ENCODE measurements at places on chromosomes 1 and 21. TPM values are rescaled to one million over a fixed set of nuclear protein-coding genes. Genes with fewer than 3 reads are reported as not detected.
A peak's percentile ranks its signal among the peaks of the same experiment; 100 is the strongest.

- no peak for DNase-seq
Observed at GRCh38 chr1:39525366-39526165, 34.1 kb downstream of the BMP8A start.

GRCh38 chr1:119380983-119381662 lies 12.5 kb downstream of the HAO2 start:
- no peak for DNase-seq

DNA sequence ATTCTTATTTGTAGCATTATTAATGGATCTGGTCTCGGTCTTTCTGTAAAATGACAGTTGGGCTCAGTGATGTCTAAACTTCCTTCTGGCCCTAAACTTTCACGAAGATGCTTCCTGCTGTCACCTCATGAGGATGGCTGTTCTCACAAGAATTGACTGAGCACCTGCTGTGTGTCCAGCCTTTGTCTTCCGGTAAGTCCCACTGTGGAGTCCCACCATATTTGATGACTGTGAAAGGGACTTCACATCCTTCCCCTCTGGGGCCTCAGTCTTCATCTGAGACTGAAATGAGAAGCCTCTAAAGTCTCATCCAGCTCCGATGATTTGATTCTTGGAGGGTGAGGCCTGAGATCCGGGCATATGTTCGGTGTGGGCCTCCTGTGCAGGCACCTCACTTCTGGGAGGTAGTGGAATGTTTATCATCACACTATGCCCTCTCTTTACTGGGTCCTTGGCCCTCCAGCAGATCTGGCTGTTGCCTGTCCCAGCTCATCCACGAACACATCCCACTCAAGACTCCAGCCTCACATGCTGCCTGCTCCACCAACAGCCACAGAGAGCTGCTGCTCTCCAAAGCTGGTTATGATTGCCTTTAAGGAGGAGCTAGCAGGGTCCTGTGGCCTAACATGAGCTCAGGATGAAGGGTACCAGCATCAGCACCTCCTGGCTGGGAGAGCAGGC lies 95.8 kb downstream of the KCNN3 start:
- DNase-seq, result no peak

DNA sequence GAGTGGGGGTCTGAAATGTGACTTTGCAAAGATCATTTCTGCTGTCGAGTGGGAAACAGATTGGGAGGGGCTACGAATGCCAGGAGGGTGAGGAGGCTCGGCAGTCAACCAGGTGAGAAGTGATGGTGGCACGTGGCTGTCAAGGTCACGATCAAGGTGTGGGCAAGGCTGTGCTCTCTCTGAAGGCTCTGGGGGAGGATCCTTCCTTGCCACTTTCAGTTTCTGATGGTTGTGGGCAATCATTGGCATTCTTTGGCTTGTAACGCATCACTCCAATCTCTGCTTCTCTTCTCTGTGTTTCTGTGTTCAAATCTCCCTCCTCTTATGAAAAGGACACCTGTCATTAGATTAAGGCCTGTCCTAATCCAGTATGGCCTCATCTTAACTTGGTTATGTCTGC lies 6.1 kb upstream of the SPSB1 start:
- DNase-seq, result no peak

GRCh38 chr1:164699815-164700491 lies 141.0 kb downstream of the PBX1 start:
- no peak for DNase-seq

GRCh38 chr1:6582370-6582769 lies 2.6 kb downstream of the ZBTB48 start:
- DNase-seq, result no peak

GRCh38 chr1:235650341-235651169 lies 971 bp upstream of the GNG4 start:
- peak; percentile 17 for DNase-seq

- no peak for DNase-seq
Observed at GRCh38 chr1:203388683-203389082, 37.8 kb upstream of the FMOD start.

- no peak for DNase-seq
Observed at GRCh38 chr1:38041936-38042834, 4.4 kb downstream of the POU3F1 start.

- no peak for DNase-seq
Observed at GRCh38 chr1:239184561-239185244, 201.7 kb upstream of the CHRM3 start.

DNA sequence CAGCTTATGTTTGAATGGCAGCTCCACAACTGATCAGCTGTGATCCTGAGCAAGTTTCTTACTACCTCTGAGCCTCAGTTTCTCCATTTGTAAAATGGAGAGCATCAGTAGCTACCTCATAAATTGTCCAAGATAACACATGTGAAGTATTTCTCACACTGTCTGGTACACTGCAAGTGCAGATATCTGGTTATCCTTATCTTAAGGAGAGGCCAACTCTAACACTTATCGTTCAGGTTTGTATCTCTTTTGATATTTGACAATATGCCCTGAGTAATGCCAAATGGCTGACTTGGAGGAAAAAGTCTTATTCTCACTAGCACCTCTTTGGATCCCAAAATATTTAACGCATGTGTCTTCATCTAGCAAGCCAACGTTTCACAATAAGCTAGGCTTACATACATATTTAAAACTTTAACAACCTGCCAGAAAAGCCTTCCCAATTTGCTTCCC lies 2.7 kb downstream of the CSRP1 start:
- no peak for DNase-seq

- DNase-seq, result peak; percentile 69
Observed at GRCh38 chr21:26169061-26169610, 1.4 kb downstream of the APP start.

DNA sequence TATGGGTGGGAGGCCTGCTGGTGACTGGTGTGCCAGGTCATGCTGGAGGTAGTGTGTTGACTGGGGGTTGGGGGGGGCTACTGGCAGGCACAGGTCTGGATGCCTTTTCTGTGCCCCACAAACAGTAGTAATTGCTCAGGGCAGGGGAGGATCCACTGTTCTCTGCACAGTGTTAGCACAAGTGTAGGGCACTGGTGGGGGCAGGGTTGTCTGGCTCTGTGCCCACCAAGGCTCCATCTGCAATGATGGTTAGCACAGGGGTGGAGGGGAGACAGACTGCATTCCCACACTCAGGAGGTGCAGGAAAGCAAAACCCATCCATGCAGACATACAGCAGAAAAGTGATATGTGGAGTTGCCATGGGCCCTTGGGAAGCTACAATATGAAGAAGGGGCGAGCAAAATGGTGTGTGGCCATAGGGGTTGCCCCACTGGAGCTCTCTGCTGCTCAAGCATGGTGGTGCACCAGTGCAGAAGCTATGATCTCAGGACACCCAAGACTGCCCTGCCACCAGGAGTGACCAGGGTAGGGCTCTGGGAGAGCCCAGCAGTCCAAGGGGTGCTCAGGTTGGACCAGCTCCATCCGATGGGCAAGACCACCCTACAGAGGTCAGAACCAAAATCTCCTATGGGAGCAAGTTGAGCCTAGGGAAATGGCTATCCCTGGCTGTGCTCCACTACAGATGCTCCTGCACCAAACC lies 122.2 kb upstream of the KCTD3 start:
- no peak for DNase-seq

IL19 gene
- not detected for polyA plus RNA-seq

SHE gene
- not detected for polyA plus RNA-seq

AIM2 gene
- polyA plus RNA-seq, result not detected

KCNA2 gene
- 0.05 TPM for polyA plus RNA-seq

RNF19B gene
- polyA plus RNA-seq, result 10.0 TPM

CFAP74 gene
- not detected for polyA plus RNA-seq

Data from A549 (cell line).